Calu3 (cell line): ENCODE measurements at places on chromosomes 12 and 14.

DNA sequence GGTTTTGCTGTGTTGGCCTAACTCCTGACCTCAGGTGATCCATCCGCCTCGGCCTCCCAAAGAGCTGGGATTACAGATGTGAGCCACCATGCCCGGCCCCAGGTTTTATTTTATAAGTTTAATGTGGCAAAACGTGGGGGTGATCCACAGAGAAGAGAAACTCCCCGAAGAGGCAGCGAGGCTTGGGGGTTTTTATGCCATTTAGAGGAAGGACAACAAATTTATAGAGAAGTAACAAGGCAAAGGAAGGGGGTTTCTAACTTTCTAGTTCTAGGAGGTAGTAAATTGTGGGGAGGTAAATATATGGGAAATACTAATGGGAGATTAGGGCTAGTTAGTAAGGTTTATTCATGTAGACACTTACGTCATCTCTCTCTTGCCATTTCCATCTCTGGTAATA is 17.2 kb upstream of the PHC1 start:
- DNase-seq = no peak

- DNase-seq = no peak
These were observed 10.6 kb downstream of the FAR2 start for GRCh38 chr12:29159661-29160060.

- DNase-seq = peak; percentile 80
These were observed 25.3 kb downstream of the GNS start for GRCh38 chr12:64733857-64734256.

- peak; percentile 90 for DNase-seq
These were observed 2.8 kb upstream of the HOXC8 start for GRCh38 chr12:54005853-54006558.

GRCh38 chr12:104738331-104738730 is 219.8 kb downstream of the SLC41A2 start:
- no peak for DNase-seq

- DNase-seq = no peak
These were observed 49.9 kb downstream of the TESC start for GRCh38 chr12:117049295-117049694.

- no peak for DNase-seq
These were observed 32.8 kb upstream of the LUM start for GRCh38 chr12:91144053-91144452.

DNA sequence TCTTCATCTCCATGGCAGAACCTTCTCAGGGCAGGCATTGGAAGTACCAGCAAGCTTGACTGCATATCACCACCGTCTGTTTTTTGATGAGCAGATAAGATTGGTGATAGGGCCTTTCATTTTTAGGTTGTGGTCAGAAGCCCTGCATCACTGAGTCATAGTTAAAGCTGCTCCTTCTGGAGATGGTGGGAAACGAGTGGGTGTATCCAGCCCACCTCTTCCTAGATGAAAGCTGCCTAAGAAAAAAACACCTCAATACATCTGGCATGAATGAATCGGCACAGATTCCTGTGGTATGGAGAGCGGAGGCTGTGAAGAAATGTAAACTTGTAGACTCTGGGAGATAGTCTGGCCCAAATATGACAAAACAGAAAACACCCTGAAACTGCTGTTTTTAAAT is 248.7 kb upstream of the EGLN3 start:
- DNase-seq = no peak

GRCh38 chr12:98422812-98423211 is 92.6 kb upstream of the TMPO start:
- DNase-seq = peak; percentile 51

DNA sequence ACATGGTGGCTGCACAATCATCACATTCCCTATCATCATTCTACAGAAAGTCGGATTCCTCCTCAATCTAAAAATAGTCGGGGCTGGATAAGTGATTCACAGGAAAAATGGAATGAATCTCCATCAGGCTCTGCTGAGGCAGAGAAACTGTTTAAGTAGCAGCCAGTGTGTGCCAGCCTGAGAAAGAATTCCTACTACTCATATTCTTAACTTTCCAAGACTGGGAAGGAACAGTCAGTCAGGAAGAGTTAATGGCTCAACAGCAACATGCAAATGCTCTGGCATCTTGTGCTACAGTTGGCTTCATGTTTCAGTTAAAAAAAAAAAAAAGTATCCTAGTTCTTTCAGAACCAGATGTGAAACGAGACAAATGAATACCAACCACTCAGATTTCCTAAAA is 187.0 kb downstream of the GRIP1 start:
- DNase-seq = no peak

DNA sequence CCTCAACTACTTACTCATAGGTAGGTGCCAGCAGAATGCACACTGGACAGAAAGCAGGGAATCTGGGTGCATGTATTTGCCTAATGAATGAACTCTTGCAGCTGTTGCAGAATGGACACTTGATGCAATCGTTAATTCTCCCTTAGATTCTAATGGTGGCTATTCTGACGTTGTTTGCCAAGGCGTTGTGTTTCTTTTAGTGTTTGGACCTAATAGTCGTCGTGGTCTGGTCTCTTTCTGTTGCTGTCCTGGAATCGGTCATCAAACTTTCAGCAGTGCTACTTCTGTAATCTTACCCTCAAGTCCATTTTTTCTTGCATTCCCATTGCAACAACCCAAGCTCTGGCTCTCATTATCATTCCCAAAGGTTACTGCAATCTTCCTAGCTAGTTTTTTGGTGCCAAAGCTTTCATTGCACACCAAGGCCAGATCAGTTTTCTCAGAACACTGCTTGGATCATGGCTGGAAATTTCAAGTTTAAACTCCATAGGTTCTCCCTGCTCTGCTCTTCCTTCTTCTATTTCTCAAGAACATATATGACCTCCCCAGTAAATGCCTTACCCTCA is 31.3 kb downstream of the BMP4 start:
- no peak for DNase-seq

DNA sequence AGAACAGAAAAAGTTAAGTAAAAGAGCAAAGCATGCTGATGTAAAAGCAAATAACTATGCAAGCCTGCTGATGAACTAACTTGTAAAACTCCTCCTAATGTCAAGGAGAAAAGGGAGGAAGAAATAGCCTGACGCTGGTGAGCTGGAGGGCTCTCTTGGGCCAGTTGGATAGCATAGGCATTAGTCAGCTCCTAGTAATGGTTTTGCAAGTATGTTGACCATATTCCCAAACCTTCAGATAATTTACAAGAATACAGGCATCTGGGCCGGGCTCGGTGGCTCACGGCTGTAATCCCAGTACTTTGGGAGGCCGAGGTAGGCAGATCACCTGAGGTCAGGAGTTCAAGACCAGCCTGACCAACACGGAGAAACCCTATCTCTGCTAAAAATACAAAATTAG is 871.4 kb downstream of the C12orf50 start:
- DNase-seq = no peak

DNA sequence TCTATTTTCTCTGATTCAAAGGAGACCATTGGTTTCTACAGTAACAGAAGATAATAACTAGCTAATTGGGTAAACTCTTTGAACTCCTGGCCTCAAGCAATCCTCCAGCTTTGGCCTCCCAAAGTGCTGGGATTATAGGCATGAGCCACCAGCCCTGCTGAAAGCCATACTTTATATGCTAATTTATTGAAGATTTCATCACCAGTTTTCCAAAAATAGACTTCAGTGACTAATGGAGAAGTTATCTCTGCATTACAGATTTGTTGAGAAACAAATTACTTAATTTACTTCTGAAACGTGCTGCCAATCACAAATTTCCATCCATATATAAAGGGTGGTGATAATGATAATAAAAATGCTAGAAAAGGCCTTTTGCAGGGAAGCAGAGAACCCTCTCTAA is 1758.1 kb upstream of the SEL1L start:
- no peak for DNase-seq

DNA sequence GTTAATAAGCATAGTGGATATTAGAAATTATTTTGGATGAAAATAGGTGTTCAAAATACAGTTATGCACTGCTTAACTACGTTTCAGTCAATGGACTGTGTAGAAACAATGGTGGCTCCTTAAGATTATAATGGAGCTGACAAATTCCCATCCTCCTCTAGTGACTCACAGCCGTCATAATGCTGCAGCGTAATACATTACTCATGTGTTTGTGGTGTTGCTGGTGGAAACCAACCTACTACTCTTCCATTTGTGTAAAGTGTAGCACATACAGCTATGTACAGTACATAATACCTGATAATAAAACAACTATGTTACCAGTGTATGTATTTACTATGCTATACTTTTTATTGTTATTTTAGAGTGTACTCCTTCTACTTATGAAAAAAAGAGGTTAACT is 111.2 kb upstream of the TMCC3 start:
- DNase-seq = peak; percentile 47

DNA sequence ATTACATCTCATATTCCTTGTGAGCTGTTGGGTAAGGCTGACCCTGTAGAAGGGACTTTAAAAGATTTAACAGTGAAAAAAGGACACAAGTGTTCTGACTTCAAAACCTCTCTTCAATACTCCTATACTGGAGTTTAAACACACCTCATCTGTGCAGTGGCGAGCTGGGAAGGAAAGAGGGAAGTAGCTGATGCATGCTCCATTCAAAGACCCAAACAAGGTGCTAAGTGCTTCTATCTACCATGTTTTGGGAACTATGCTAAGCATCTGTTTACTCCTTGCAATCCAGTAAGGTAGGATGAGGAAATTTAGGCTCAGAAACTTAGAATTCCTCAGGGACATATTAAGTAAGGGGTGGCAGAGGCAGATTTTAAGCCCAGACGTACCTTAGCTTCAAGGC is 16.4 kb upstream of the DNM1L start:
- no peak for DNase-seq

DNA sequence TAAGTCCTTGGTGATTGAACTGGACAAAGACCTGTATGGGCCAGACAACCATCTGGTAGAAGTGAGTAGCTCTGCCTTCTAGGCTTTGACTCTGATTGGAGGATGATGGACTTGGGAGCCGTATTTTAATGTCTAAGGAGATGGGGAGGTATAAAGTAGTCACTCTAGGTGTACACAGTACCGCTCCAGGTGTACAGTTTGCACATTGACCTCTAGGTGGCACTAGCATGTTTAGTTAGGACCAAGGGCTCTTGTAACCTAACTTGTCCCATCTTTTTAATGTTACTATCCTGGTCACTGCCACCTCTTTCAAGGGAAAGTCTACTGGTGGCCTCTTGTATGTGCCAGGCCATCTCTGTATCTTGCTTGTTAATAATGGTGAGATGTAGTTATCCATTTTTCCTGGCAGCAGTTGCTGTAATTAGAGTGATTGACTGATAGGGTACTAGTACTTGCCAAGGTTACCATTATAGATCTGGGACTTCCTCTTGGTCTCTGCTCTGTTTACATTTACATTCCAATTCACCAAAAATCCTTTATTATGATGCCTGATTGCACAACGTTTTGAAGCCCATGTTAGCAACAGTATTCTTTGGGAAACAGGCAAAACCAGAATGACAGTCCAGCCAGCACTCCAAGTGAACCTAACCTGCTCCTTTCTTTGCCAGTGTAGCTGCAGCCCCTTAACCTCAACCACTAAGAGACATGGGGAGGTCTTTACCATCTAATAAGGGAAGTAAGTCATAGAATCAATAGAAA is 3.6 kb downstream of the SMARCD1 start:
- DNase-seq = peak; percentile 56
